ENCODE measurements at places on chromosomes 16 and 17.

- no peak for DNase-seq
Observed at GRCh38 chr16:53563426-53563825, 60.4 kb upstream of the AKTIP start.

DNA sequence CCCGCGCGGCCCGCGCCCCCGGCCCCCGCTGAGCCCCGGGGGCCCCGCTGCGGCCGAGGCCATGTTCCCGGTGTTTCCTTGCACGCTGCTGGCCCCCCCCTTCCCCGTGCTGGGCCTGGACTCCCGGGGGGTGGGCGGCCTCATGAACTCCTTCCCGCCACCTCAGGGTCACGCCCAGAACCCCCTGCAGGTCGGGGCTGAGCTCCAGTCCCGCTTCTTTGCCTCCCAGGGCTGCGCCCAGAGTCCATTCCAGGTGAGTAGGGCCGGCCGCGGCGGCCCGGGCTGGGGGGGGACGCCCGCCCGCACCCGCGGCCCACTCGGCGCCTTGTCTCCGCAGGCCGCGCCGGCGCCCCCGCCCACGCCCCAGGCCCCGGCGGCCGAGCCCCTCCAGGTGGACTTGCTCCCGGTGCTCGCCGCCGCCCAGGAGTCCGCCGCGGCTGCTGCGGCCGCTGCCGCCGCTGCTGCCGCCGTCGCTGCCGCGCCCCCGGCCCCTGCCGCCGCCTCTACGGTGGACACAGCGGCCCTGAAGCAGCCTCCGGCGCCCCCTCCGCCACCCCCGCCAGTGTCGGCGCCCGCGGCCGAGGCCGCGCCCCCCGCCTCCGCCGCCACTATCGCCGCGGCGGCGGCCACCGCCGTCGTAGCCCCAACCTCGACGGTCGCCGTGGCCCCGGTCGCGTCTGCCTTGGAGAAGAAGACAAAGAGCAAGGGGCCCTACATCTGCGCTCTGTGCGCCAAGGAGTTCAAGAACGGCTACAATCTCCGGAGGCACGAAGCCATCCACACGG is 504 bp downstream of the MAZ start:
- DNase-seq = peak; percentile 71

GRCh38 chr17:57046749-57047148 is 38.3 kb upstream of the AKAP1 start:
- no peak for DNase-seq

DNA sequence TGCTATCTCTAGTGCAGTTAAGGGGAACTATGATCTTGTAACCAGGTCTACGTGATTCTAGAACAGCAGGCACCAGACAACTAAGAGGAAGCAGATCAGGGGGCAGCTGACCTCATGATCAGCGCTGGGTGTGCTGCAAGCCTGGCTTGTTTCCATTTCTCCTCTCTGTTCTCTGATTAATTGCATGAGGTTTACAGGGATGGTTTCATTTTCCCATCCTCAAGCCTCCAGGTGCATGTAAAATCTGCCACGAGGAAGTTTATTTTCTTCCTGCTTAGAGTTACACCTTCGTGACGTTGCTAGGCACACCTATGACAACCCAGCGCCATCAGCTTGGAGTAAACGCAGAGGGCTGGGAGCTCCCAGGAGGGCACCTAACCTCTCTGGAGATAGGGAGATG is 4.3 kb upstream of the NUPR1 start:
- DNase-seq = no peak

GRCh38 chr17:77337150-77337549 is 196.4 kb downstream of the SEC14L1 start:
- DNase-seq = no peak

DNA sequence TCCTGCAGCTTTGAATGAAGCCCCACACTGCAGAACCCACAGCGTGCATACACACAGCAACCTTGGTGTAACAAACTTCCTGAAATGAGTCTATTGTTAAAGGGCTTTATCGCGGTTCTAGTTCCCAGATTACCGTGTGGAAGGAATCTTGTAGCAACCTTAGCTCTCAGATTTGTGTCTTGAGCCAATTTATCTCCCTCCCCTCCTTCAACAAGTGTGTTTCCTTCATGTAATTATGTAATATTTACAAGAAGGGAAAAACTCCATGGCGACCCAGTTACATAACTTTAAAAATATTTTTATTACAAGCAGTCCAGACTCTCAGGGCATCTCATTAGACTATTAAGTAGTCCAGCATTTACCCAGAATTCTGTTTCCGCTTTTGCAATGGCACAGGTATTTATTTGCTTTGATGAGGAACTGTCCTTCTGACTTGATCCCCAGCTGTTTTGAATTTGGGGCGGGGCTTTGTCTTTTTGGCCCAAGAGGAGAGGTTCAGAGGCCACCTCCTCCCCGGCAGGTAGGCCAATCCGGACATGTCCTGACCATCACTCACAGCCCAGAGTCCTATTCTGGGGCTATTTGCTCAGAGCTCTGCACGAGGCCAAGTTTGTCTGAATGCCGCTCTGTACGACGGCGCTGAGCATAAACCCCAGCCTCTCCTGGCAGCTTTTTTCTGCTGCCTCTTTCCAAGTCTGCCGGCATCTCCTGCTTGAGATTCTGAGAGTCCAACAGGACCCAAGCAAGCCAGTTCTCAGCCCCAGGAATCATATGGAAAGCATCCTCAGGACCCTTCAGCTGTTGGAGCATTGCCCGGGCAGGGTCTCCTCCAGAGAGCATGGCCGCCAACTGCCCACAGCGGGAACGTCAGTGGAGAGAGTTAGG is 35.6 kb downstream of the CLEC16A start:
- no peak for DNase-seq

GRCh38 chr16:88316941-88317612 is 65.7 kb upstream of the ZNF469 start:
- DNase-seq = no peak

DNA sequence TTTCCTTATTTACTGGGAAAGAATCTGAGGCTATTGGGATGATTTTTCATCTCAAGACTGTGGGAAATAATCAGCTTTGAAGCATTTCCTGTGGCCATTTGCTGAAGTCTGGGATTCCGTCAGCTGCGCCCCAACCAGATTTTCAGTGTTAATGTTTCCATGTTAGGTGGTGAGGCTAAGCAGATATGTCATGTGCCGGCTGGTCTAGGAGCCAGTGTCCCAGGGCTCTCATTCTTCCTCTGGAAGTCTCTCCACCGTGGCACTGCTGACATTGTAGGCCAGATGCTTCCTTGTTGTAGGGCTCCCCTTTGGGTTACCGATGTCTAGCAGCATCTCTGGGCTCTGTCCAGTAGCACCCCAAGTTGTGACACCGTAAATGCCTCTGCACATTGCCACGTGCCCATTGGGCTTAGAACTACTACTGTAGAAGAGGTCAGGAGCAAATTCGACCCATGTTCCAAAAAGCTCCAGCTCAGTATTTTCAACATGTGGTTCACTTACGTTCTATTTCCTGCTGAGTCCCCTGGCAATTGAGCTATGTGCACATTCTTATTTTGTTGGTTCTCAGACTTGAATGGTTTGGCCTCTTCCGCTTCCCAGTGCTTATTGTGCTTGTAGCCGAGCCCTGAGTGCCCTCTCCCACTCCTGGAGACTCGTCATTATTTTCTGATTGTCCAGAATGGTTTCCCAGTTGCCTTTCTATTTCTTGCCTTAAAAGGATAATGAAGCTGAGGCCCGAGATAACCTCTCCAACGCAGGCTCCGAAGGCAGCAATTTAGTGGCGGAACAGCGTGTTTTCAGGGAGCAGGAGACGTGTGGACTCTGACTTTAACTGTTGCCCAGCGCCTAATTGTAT is 82.2 kb downstream of the SPECC1 start:
- no peak for DNase-seq

DNA sequence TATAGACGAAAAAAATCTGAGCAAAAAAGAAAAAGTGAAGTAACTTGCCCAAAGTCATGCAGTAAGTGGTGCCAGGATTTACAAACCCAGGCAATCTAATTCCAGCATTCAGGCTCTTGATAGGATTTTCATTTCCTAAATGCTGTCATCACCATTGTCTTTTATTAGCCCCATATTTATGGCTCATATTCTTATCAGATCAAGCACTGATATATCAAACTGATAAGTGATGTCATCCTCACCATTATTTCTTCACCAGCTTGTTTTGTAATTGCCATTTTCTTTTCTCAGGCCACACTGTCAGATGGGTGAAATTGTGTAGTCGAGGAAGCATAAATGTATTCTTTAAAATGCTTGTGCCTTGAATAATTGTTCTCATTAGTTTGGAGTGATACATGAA is 1.3 kb downstream of the RAD51C start:
- DNase-seq = no peak

DNA sequence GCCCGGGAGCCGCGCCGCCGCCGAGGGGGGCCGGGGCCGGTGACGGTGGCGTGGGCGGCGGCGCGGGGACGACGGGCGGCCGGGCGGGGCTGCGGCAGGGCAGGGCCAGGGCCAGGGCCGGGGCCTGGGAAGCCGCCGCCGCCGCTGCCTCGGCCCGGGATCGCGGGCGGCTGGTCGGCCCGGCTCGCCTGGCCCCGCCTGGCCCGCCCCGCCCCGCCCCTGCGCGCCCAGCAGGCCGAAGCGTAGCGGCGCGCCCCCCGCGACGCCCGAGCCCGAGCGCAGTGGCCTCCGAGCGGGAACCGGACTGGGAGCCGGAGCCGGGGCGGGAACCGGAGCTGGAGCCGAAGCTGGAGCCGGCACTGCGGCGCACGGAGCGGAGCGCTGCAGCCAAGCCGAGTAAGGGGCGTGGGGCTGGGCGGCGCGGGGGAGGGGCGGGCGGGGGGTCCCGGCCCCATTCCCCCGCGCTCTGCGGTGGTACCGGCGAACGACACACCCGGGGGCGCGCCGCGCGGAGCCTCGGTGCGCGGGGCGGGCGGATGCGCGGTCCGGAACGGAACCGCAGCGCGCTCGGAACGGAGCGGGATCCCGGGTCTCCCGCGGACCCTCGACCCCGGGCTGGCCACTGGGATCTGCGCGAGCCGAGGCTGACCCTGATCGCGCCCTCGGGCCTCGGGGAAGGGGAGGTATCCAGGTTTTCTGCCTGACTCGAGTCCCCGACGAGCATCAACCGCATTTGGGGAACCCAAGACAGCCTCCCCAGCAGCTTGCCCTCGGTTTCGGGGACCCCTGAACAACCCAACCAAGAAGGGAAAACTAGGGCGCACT is at the start of gene BEAN1:
Gene BEAN1, plus strand, starts transcription at position 260 of the 825 bp plus-strand sequence. CDS start 10,382 bp downstream, outside the sequence.
- no peak for DNase-seq

GRCh38 chr17:40547079-40547784 is 18.0 kb downstream of the CCR7 start:
- DNase-seq = no peak

GRCh38 chr16:3566990-3567389 is 10.2 kb downstream of the NLRC3 start:
- no peak for DNase-seq

GRCh38 chr16:81335669-81336068 is 20.9 kb downstream of the GAN start:
- no peak for DNase-seq

- DNase-seq = peak; percentile 80
Observed at GRCh38 chr17:38748149-38748891, at the start of gene PCGF2. PCGF2 (minus strand) TSS chr17:38748336; CDS start chr17:38740402, 7,934 bp downstream.

- DNase-seq = no peak
Observed at GRCh38 chr16:65200857-65201256, 79.0 kb upstream of the CDH11 start.
